ENCODE measurements at places on chromosomes 3 and 15.
A peak's percentile ranks its signal among the peaks of the same experiment; 100 is the strongest.

DNA sequence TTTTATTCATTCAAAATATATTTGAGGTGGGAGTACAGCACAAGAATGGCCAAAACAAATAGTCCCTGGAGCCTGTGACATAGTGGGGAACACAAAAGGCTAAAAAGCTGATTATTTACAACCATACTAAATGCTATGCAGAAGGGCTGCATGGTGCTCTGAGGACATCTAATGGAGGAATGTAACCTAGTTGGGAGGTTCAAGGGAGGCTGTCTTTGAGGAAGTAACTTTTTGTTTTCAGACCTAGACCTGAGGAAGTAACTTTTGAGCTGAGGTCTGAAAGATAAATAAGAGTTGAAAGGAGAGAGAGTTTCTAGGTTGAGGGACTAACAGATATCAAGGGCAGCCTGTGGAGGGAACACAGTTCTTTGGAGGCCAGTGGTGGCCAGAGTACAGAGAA lies 34.8 kb upstream of the RASA2 start:
- DNase-seq = peak; percentile 35

DNA sequence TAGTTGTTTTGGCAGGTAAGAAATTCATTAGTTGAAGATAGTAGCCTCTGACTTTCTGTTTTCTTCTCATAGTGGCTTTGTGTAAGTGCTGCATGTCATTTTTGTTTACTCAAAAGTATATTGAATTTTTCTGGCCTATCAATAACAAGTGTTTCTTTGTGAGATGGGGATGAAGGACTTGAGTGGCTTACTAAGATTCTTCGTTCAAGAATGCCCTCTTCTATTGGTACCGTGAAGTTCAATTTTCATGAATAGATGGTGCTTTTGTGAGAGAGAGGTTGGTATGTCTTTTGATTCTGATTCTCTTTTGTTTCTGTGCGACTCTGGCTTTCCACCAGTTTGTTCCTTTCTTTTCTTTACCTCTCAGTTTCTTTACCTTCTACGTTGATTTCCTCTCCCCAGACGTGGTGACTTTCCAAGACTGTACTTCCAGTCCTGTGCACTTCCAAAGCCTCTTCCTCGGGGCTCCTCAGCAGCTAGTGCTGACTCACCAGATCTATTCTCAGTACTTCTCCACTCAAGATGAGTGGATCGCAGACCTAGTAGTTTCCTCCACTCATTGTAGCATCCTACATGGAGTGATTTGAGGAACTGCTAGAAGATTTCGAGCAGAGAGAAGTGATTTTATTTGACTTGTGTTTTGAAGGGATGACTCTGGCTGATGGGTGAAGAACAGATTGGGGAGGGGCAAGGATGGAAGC lies 82.0 kb upstream of the EPHB3 start:
- no peak for DNase-seq

DNA sequence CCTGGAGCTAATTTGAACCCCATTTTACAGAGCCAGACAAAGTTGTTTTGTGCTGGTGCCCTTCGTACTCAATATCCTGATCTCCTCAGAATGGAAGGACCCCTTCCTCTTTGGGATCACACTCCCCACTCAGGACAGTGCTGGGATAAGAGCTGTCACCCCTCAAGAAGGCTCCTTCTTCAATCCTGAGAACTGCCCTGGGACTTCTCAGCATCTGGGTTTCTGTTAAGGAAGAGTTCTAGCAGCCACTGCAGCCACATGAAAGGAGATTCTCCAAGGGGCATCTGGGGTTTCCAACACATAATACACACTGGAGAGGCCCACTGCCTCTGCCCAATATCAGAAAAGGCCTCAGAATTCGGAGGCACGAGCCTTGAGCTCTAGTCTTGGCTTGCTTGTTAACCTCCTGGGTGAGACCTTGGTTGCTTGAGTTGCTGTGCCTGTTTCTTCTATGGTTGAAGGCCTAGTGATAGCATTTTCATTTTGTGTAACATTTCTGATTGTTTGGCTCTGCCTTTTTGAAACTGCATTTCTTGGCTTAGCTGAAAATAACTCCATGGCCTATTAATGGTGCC lies 78.8 kb upstream of the NMNAT3 start:
- DNase-seq = no peak

DNA sequence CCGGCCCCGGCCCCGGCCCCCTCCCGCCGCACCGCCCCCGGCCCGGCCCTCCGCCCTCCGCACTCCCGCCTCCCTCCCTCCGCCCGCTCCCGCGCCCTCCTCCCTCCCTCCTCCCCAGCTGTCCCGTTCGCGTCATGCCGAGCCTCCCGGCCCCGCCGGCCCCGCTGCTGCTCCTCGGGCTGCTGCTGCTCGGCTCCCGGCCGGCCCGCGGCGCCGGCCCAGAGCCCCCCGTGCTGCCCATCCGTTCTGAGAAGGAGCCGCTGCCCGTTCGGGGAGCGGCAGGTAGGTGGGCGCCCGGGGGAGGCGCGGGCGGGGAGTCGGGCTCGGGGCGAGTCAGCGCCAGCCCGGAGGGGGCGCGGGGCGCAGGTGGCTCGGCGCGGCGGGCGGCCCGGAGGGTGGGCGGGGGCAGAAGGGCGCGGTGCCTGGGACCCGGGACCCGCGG lies 352 bp downstream of the CHRD start:
- DNase-seq = peak; percentile 41

DNA sequence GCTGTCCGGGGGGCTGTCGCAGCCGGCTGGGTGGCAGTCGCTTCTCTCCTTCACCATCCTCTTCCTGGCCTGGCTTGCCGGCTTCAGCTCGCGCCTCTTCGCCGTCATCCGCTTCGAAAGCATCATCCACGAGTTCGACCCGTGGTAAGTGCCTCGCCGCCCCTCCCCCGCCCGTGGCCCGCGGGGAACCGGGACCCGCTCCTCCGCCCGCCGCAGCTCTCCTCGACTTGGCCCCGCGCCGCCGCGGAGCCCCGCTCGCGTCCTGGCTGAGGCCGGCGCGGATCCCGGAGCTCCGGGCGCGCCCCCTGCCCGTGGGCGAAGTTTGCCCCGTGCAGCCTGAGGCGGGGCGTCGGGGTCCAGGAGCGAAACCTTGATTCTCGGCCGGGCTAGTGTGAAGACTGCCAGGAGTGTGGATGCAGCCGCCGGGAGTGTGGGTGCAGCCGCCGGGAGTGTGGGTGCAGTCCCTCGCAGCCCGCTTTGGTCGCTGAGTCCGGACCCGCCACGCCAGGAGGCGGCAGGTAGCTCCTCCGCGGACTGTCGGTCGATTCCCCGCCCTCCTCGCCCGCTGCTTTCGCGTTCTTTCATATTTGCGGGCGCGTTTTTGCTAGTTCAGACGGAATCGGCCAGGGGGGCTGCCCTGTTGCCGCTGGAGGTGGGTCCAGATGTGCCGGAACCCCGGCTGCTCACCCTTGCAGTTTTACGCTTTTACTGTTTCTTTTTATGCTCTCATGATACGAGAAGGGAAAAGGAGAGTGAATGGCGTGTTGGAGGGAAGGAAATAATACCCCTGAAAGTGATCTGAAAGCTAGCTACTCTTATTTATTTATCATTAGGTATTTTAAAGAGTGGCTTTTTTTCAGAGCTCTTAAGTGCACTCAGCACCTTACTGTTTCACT lies 692 bp downstream of the STT3B start:
- DNase-seq = peak; percentile 69

- DNase-seq = no peak
Measured at GRCh38 chr3:71482771-71483170, 100.8 kb downstream of the FOXP1 start.
